NCI-H510A (cell line): ENCODE measurements at places on chromosomes 1 and 21.

DNA sequence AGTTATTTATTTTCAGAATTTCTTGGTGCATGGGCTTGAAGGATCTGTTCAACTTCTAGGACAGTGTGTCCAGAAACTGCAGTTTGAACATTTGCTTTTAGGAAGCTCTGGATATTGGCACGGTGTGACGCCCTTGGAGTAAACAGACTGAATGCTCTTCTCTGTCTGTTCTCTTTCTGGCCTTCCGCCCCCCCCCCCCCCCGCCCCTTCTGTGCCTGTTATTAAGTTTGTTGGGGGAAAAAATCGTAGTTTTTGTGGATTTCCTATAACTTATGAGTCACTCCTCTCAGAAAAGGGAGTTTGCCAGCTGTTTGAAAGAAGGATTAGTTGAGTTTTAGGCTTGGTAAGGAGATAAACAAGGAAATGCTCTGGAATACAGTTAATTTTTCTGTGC, 1.2 kb downstream of the KCTD3 start:
- DNase-seq: no peak

- no peak for DNase-seq
Observed at GRCh38 chr1:233865902-233866301, 38.6 kb upstream of the SLC35F3 start.

DNA sequence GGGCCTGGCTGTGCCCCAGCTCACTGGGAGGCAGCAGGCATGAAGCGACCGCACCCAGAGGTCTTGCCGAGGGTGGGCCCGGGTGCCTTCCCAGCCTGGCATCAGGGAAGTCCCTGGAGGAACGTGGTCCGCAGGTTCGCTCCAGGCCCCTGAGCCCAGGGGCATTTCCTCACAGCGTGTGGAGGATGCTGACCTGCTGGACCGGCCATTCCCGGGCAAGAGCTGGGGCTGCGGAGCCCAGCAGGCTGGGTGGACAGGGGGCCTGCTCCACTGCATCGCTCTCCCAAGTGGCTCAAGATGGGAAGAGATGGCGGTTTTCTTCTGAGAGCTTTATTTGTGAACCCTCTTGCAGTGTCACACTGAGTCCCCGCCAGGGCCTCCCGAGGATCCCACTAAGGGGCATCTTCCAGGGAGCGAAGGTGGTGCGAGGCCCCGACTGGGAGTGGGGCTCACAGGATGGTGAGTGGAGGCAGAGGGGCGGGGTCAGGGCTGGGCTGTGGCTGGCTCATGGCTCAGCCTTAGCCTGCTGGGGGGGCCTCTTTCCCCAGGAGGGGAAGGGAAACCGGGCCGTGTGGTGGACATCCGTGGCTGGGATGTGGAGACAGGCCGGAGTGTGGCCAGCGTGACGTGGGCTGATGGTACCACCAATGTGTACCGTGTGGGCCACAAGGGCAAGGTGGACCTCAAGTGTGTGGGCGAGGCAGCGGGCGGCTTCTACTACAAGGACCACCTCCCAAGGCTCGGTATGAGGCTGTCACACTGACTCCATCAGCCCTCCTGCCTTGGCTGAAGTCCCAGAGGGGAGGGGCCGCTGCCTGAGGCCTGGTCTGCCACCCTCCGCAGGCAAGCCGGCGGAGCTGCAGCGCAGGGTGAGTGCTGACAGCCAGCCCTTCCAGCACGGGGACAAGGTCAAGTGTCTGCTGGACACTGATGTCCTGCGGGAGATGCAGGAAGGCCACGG, 7.2 kb upstream of the MMP23B start:
- DNase-seq: no peak

GRCh38 chr1:241447031-241447644, 72.4 kb downstream of the FH start:
- no peak for DNase-seq

- DNase-seq: no peak
Observed at GRCh38 chr1:209839875-209840546, 12.2 kb downstream of the UTP25 start.

DNA sequence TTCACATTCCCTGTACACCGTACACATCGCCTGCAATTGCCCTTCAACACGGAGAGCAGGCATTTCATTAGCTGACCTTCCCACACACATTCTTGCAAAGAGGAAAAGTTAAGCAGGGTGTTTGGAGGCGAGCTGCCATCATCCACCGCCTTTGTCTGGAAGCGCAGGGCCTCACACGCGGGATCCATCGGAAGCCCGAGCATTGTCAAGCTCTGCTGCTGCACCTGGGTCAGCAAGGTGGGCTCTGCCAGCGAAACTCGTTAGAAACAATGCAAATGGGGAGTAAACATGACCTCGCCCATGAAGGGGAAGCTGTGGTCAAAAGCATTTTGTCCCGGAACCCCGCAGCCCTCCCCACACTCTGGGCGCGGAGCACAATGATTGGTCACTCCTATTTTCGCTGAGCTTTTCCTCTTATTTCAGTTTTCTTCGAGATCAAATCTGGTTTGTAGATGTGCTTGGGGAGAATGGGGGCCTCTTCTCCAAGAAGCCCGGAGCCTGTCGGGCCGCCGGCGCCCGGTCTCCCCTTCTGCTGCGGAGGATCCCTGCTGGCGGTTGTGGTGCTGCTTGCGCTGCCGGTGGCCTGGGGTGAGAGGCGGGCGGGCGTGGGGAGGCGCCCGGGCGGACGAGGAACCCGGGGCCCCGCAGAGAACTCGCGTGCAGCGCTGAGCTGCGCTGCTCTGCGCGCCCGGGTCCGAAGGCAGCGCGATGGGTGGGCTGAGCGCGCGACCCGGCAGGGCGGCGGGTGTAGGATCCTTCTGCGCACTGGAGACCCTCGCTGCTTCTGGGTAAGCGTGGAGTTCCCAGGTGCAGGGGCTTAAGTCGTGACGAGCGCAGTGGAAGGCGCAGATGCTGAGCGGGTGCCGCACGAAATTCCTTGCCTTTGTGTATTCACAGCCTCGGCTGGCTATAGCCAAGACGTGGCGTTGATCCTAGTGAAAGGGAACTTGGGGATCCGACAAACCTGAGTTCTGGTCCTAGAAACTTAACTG, at the start of gene CR1:
Gene CR1, plus strand, starts transcription at position 357 of the 992 bp plus-strand sequence. Its CDS starts 111 bp downstream, at position 468.
- DNase-seq: no peak

GRCh38 chr1:14924455-14925331, 228.9 kb upstream of the TMEM51 start:
- no peak for DNase-seq

- DNase-seq: peak; percentile 76
Observed at GRCh38 chr1:203325026-203325417, 19.7 kb downstream of the BTG2 start.

- DNase-seq: peak; percentile 16
Observed at GRCh38 chr1:191690931-191691330, 467.3 kb upstream of the RGS18 start.

DNA sequence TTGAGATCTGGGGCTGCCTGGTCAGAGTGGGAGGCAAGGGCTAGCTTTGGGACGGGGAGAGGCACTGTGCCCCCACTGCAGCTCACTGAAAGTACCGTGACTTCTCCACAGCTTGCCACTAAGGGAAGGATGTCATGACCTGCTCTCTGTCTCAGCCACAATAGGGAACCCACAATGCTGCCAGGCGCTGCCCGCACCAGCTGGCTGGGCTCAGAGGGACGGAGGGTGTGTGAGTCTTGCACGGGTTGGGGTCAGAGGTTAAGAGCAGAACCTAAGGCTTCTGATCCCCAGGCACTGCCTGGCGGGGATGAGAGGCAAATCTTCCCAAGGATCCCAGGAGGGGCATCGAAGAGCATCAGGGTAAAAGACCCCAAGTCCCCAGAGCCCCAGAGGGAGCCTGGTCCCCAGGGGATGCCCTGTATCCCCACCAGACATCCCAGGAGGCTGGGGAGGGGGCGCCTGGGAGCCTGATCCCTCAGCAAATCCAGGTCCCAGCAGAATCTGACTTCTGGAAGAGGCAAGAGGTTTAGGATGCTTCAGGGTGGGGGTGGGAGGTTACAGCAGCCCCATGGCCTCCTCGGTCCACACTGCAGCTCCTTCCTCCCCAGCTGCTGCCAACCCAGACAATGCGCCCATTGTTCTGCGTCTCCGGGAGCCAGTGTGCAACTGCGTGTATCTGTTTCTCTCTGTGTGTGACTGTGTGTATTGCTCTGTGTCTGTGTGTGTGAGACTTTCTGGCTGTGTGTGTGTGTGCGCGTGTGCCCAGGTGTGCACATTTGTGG, 2.0 kb upstream of the MARCKSL1 start:
- no peak for DNase-seq

DNA sequence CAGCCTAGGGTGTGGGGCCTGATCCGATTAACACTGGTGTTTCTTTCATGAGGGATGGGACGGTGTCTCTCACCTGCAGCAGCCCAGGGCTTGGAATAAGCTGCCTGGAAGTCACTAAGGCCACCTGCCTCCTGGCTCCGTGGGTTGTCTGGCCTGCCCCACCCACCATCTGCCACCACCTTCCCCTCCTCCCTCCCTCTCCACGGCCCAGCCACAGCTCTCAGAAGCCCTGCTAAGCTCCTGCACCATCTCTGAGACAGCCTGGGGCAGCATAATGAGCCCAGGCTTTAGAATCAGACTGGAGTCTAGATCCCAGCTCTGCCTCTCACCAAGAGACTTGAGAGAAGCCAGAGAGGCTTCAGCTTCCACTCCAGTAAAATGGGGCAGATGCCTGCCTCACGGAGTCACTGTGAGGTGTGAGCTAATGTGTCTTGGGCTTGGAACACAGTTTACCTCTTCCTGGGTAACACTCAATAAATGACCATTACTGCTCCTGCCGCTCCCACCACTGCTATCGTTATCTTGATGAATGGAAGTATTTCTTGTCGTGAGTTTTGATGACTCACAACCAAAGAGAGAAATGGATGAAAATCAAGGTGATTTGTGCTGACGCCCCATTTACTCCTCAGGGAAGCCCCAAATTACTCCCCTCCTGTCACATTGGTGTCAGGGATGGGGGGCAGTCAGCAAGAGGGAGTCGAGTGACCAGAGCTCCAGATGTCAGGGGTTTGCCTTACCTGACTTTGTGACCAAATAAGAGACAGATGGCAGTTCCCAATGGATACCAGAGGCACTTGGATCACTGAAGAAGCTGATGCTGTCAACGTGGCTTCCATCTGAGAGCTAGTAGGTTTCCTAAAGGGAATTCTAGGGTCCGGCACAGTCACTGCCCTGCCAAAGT, 23.5 kb upstream of the C1QA start:
- DNase-seq: no peak

DNA sequence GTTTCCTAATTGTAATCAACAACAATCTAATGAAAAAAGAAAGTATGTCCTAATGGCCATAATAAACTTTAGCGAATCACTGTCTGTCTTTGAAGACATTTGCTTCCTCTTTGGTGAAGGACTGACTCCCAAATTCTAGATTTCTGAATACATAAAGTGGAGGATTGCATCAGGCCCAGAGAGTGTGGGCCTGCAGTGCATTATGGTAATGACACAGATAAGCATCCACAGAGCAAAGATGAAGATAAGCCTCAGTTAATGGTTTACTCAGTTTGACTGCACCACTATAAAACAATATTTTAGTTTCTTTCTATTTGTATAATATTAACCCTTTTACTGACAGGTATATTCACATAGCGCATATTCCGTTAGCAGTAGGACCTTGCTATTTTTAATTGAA, 365.5 kb downstream of the KCTD3 start:
- no peak for DNase-seq

GRCh38 chr1:119946724-119947123, 50.4 kb upstream of the ADAM30 start:
- no peak for DNase-seq

DNA sequence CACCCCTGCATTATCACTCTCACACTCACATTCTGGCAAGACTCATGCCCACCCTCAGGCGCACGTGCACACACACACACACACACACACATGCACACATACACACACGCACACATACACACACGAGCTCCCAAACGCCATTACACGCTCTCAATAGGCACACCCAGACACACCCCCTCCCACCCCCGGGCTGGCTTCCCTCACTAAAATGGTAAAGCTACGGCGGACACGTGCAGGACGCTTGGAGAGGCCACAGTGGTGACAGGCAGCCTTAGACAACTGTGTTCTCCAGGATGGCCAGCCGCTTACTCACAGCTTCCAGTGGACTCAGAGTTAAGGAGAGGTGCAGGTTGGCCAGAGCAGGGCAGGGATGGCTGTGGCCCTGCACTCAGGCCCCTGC, 10.1 kb downstream of the MATN1 start:
- no peak for DNase-seq

DNA sequence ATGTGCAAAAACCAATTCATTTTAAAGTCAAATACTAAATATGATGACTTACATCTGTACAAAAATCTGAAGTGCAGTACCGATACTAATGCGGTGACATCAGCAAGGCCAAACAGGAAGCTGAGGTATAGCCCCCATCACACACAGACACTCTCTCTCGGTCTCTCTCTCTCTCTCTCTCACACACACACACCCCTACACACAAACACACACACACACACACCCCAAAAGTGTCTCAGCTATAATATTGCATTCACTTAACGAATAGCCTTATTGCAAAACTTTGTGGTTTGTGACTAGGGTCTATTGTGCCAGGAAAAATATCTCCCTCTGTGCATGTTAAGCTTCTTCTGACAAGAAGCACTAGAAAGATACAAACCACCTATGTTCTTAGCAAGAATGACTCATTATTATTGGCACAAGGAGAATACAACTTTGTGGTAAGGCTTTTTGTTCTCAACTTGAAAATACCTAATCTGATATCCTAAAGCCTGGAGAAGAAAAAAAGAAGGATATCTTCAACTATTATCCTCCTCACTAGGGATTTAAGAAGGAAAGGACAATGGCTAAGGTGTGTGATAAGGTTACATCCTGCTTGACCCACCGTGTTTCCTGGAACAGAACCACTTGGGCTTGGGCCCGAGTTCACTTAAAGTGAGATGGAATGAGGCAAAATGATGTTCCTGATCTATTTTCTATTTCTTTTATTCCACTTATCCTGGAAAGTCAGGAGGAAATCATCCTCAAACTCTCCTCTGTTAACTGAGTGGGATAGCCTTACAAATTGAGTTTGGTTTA, 107.1 kb downstream of the NIBAN1 start:
- no peak for DNase-seq

DNA sequence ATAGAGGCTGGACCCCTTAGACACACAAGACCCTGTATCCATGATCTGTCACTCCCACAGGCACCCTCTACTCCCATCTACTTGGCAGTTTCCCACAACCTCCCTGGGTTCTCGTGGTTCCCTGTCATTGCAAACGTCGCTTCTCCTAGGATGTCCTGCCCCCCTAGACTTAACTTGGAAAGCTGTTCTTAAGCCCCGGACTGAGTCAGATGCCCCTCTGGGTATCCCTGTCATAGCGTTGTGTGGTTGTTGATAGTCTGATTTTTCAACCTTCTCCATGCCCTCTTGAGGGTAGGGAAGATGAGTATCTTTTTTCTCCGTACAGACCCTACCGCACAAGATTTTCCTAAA, 11.8 kb downstream of the RCC1 start:
- DNase-seq: no peak

GRCh38 chr21:45468051-45468970, 63.3 kb downstream of the COL18A1 start:
- no peak for DNase-seq

- DNase-seq: no peak
Observed at GRCh38 chr1:179144626-179145025, 62.8 kb downstream of the TOR3A start.
